ENCODE measurements at places on chromosomes 7 and 10. TPM values are rescaled to one million over a fixed set of nuclear protein-coding genes. Genes with fewer than 3 reads are reported as not detected.

The DNAJB12 gene
- 49.7 TPM for total RNA-seq

The SNX13 gene
- total RNA-seq, result 60.3 TPM

GRCh38 chr7:77942431-77942830 lies 143.9 kb downstream of the PHTF2 start:
- DNase-seq, result no peak

DNA sequence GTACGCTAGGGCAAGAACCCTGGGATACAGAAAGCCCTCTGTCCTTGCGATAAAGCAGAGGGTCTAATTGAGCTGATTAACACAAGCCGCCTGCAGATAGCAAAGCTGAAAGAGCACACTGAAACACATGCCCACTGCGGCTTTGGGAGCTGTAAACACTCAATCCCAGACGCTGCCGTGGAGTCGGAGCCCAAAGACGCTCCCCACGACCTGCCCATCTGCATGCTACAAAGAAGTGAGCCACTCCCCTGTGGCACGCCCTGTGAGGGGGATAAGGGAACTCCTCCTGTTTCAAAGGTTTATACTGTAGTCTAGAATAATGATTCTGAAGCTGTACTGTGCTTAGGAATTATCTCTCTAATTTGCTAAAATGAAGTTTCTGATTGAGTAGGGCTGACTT lies 985.6 kb upstream of the GHITM start:
- DNase-seq, result no peak

- DNase-seq, result no peak
Measured at GRCh38 chr7:33705333-33705833, 200.0 kb upstream of the BMPER start.

DNA sequence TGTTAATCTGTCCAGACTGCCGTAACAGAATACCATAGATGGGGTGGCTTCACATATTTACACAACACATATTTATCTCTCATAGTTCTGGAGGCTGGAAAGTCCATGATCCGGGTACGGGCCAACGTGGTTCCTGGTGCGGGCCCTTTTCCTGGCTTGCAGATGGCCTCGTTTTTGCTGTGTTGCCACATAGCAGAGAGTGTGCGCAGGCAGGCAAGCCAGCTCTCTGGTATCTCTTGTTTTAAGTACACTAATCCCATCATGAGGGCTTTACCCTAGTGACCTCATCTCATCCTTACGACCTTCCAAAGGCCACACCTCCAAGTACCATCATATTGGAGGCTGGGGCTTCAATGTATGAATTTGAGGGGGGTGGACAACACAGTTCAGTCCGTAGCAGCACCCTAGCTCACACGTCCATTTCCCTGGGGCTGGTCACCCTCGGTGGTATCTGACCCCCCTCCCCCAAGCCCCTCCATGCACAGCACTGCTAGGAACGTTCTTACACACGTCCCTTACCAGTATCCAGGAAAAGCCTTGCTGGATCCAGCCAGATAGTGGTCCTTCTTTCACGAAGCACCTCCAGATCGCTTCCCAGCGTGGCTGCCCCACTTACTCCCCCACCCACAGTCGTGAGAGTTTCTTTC lies 21.5 kb downstream of the CUX1 start:
- no peak for DNase-seq

DNA sequence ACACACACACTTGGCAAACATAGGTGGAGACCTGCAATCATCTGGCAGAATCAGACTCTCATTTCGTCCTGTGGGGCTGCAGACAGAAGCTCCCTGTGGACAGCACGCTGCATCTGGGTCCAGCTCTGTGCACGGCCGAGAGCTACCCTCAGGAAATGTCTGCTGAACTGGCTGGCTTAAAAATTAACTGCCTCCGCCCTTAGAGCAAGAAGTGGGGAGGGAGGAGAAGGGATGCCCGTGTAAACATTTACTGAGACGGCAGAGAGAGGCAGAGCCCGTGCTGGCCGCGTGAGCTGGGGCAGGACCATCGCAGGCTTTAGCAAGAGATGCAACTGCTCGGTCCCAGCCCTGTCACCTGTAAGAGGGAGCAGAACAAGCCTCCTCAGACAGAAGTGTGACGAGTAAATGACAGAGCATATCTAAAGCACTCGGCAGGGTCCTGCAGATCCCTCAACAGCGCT lies 81.8 kb downstream of the TNS3 start:
- peak; percentile 72 for DNase-seq

DNA sequence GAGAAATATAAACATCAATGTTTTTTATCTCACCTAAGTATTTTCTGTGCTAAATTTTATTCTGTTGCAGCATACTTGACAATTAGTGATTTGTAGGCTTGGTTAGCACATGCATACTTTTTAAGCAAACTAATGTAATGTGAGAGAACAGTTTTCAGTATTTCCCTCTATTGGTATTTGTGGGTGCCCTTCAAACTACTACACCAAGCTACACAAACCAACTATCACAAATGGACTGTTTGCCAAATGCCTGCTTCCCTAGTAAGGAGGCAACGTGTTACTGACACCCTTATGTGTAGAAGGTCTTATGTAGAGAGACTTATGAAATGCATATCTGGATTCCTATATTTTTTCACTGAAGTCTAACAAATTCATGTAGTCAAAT lies 98.4 kb upstream of the FZD1 start:
- no peak for DNase-seq

GRCh38 chr7:128880791-128881457 lies 18.3 kb downstream of the ATP6V1F start:
- DNase-seq, result no peak

- DNase-seq, result no peak
Measured at GRCh38 chr10:114678820-114679219, 20.7 kb upstream of the ABLIM1 start.

DNA sequence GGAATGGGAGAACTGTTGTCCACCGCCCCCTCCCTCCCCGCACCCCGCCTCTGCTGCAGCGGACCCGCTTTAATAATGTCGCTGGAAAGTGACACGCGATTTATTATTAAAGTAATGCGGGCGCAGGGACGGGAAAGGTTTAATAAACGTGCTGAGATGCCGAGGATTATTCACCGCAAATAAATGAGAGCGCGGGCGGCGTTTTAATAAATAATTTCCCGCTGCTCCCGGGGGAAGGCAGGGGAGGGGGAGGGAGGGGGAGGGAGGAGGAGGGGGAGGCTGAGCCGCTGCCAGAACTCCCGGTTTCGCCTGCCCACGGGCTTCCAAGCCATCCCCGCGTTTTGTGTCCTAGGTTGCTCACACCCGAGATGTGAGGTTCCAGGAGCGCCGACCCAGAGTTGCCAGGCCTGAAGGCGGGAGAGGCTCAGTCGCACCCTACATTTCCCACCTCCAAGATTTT lies 5.1 kb downstream of the KAZALD1 start:
- DNase-seq, result peak; percentile 17

GRCh38 chr10:114837690-114838089 lies 16.1 kb downstream of the FHIP2A start:
- no peak for DNase-seq

DNA sequence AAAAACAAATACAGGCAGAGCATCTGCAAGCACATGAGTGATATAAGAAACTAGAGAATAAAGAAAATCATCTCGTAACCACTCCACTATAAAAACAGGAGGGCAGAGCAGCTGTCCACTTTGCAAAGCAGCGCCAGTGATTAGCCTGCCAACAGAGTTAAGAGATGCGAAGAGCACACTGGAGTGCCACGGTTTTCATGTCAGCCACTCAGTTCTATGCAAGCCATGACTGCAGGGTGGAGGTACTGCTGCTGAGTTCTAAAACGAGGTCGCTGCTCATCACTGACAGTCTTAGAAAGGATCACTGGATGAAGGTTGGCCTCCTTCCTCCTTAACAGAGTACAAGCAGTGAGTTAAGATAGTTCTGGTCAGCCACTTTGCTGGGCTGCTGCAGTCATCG lies 58.5 kb downstream of the FGFR2 start:
- no peak for DNase-seq

DNA sequence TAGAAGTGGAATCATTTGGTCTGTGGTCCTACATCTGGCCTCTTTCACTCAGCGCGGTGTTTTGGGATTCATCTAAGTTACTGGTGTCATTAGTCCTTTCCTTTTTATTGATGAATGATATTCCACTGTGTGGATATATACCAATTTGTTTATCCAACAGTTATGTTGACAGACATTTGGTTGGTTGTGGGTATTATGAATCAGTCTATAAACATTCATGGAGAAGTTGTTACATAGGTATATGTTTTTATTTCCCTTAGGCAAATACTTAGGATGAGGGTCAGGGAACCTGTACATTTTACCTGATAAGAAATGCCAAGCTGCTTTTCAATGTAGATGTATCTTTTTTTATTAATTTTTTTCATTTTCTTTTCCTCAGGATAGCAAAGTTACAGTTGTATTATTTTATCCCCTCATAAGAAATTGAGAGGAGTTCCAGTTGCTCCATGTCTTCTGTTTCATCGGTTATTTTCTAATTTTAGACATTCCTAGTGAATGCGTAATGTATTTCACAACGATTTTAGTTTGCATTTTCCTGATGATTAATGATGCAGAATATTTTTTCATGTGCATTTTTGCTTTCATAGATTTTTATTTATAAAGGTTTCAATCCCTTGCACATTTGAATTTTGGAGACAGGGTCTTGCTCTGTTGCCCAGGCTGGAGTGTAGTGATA lies 203.8 kb upstream of the SH2B2 start:
- DNase-seq, result no peak

- DNase-seq, result no peak
Measured at GRCh38 chr7:148581624-148582023, 8.9 kb upstream of the C7orf33 start.

DNA sequence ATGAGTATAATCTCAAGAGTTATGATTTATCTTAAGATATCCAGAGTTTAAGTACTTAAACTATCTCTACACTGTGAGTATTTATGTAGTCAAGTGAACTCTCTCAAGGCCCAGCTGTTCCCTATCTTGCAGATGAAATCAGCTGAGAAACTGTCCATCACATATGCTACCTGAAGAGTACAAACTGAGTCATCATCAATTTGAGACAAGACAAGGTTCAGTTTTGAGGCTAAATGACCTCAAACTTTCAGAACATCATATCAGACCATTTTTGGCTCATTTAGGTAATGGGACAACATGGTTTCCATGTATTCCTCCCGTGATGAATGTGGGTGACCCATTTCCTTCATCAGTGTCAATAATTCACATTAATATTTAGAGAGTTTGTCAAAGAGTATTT lies 53.1 kb upstream of the AUTS2 start:
- DNase-seq, result no peak

DNA sequence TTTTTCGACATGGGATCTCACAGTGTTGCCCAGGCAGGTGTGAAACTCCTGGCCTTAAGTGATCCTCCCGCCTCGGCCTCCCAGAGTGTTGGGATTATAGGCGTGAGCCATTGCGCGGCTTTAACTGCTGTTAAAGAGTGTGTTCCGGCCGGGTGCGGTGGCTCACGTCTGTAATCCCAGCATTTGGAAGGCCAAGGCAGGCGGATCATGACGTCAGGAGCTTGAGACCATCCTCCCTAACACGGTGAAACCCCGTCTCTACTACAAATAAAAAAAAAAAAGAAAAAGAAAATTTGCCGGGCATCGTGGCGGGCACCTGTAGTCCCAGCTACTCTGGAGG lies 1.1 kb downstream of the RABGEF1 start:
- no peak for DNase-seq

- no peak for DNase-seq
Measured at GRCh38 chr7:118080947-118081346, 103.0 kb upstream of the LSM8 start.

- no peak for DNase-seq
Measured at GRCh38 chr10:122293961-122294380, 22.9 kb downstream of the BTBD16 start.

GRCh38 chr10:31622978-31623377 lies 304.0 kb downstream of the ZEB1 start:
- DNase-seq, result peak; percentile 28

DNA sequence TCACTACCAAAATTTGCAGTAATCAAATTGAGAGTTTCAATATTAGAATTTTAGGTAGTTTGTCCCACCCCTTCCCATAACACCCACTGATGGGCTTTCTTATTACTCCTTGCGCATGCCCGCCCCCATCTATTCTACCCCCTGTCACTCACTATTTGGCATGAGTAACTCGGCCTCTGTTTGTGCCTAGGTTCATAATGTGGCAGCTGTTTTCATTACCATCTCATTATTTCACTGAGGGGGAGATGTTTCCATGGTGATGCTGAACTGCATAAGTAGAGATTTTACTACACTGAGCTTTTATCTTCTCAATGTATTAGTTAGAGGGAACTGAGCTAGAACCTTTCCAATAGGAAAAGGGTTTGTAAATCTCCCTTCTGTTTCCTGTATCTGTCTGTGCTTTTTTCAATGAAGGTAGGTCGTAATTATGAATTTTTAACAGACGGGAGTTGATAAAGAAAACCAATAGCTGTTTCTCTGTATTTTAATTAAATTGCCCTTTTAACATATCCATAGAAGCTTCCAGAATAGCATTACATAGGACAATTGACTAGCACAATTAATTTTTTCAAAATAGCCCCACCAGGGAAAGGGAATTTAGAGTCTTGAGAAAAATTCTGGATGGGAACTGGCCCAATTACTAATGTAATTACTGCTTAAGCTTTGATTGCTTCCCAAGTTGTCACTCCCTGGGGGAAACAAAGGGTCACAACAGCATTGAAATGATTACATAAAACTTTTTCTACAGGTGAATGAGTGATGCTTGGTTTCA lies 33.4 kb downstream of the PRPS1L1 start:
- no peak for DNase-seq

GRCh38 chr7:107850643-107851042 lies 40.3 kb upstream of the DLD start:
- DNase-seq, result peak; percentile 68

GRCh38 chr10:59839576-59839975 lies 66.8 kb downstream of the CCDC6 start:
- DNase-seq, result no peak
